ENCODE measurements at places on chromosomes 12 and 14.

DNA sequence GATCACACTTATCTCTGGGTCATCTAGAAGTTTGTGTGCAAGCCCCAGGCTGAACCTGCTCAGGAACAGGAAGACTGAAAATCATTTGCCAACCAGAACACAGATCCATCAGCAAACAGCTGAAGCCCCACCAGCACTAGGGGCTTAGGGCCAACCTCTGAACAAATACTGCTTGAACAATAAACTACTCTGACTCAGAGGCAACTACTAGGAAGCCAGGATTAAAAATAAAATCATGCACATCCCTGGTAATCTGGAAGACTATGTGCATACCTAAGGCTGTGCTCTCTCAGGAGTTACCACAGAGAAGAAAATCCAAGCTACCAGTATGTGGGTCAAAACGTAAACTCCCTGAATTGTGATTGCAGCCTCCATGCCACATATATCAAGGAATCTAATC, 15.9 kb downstream of the GALNT8 start:
- DNase-seq, result no peak

- no peak for DNase-seq
Observed at GRCh38 chr14:95088665-95089064, 68.7 kb downstream of the DICER1 start.

GRCh38 chr12:103272949-103273348, 222.8 kb downstream of the C12orf42 start:
- no peak for DNase-seq

- no peak for DNase-seq
Observed at GRCh38 chr14:85596562-85596961, 66.6 kb downstream of the FLRT2 start.

DNA sequence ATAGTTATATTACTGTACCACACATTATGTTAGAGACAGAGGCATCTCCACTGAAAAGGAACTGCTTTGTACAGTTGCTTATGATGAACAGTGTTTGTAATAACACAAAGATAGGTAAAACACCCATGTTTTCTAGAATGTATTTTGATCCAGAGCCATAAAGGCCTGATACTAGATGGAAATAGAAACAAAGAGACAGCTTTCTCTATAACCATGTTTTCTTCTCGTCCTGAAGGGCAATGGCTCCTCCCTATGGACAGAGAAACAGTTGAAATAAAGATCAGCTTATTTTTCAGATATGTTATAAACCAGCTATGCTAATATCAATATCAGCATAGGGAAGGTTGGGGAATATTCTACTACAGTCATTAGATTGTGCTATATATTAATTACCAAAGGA, 109.2 kb downstream of the ATXN7L3B start:
- DNase-seq, result no peak

GRCh38 chr14:94305620-94306019, 12.6 kb upstream of the SERPINA10 start:
- DNase-seq, result no peak

GRCh38 chr14:67704484-67705089, 2.9 kb downstream of the RDH12 start:
- DNase-seq, result peak; percentile 7

DNA sequence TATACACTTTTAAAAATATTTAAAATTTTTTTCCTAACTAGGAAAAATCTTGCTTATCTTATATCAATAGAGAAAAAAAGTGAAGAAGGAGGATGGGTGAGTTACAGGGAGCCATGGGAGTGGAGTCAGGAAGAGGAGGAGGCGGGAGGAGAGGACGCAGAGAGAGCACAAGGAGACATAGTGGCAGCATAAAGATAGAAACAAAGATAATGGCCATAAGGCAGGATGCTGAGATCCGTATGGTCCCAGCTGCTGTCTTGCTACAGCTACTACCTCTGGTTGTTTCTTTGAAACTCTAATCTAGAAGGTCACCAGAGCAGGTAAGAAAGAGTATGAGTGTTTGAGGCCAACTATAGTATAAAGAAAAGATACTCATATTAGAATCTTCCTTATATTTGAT, 2.6 kb upstream of the SOX5 start:
- no peak for DNase-seq

DNA sequence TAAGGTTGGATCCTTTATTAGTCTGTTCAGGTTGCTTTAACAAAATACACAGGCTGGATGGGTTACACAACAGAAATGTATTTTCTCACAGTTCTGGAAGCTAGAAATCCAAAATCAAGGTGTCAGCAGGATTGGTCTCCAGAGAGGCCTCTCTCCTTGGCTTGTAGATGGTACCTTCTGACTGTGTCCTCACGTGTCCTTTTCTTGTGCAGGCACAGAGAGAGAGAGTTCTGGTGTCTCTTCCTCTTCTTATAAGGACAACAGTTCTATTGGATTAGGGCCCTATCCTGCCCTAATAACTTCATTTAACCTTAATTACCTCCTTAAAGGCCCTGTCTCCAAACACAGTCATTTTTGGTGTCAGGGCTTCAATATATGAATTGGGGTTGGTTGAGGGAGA, 4.6 kb upstream of the ANKRD33 start:
- no peak for DNase-seq

GRCh38 chr14:63795532-63795931, 57.3 kb upstream of the SYNE2 start:
- DNase-seq, result no peak

- DNase-seq, result no peak
Observed at GRCh38 chr14:66009089-66009488, 477.1 kb upstream of the CCDC196 start.

GRCh38 chr14:64159588-64159987, 134.6 kb downstream of the ESR2 start:
- DNase-seq, result no peak

- no peak for DNase-seq
Observed at GRCh38 chr12:57612711-57613426, 1.6 kb downstream of the ARHGEF25 start.

DNA sequence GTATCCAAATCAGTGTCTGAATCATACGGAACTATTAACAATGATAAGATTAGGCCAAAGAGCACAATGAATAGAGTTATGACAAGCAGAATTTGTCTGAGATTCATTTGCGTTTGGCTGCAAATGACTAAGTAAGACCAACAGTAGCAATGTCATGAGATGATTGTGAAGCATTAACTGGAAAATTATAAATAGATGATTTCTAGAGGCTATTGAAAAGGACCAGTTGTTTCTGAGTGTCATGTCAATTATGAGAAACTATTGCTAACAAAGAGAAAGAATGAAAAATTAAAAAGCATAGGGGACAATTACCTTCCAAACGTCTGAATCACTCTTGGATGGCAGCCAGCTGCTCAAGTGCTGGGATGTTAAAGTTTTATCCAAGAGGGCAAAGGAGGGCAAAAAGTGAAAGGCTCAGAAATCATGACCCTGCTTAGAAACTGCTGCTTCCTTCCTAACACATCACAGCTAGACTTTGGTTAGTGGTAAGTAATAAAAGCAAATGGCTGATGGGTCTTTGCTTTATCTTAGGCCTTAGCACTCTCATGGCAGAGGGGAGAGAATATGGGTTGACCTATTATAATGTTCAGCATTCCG, 89.0 kb downstream of the AKAP6 start:
- DNase-seq, result no peak
